ENCODE measurements at places on chromosomes 5 and 9. TPM values are rescaled to one million over a fixed set of nuclear protein-coding genes. Genes with fewer than 3 reads are reported as not detected.

The N4BP3 gene
- total RNA-seq, result 1.9 TPM

The ITK gene
- 87.7 TPM for total RNA-seq

The MAST4 gene
- total RNA-seq, result 17.0 TPM

The OGN gene
- 10.1 TPM for total RNA-seq

- no peak overlapping the region for H3K27ac ChIP-seq
- no peak for DNase-seq
- no peaks in the 10 kb centered on the region for H3K4me1 ChIP-seq
- H3K4me3 ChIP-seq, result no peak overlapping the region
- H3K36me3 ChIP-seq, result no peaks in the 10 kb centered on the region
These were observed 1388.3 kb upstream of the C9orf72 start for GRCh38 chr9:28961623-28962022.

- no peaks in the 10 kb centered on the region for H3K4me1 ChIP-seq
- DNase-seq, result no peak
- H3K36me3 ChIP-seq, result no peaks in the 10 kb centered on the region
- H3K27me3 ChIP-seq, result no peaks in the 10 kb centered on the region
- H3K27ac ChIP-seq, result no peak overlapping the region
- no peak overlapping the region for H3K4me3 ChIP-seq
These were observed 154.2 kb downstream of the CD180 start for GRCh38 chr5:67042176-67043003.

GRCh38 chr9:78614892-78615291 lies 318.0 kb downstream of the PSAT1 start:
- no peaks in the 10 kb centered on the region for H3K27me3 ChIP-seq
- DNase-seq, result no peak
- no peaks in the 10 kb centered on the region for H3K4me1 ChIP-seq
- no peak overlapping the region for H3K4me3 ChIP-seq

DNA sequence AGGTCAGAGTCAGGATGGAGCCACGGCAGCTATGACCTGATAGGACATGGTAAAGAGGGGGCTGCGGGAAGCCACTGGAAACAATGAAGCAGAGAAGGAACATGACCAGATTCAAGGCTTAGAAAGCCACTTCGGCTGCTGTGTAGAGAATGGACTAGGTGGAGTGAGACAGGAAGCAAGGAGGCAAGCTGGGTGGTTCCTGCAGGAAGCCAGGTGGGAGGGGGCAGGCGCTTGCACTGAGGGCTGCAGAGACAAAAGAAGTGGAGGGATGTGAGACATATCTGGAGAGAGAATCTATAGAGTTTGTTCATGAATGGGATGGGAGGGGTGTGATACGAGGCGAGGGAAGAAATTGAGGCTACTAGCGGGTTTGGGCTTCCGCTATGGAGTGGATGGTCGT lies 19.0 kb upstream of the N4BP3 start:
- peak overlapping the region; percentile 1 for H3K27ac ChIP-seq
- H3K27me3 ChIP-seq, result no peaks in the 10 kb centered on the region
- H3K4me1 ChIP-seq, result peaks cover 8% of the 10 kb centered on the region
- no peaks in the 10 kb centered on the region for H3K36me3 ChIP-seq
- H3K4me3 ChIP-seq, result no peak overlapping the region
- no peak for DNase-seq

GRCh38 chr9:75150512-75150911 lies 62.2 kb downstream of the OSTF1 start:
- peaks cover 4% of the 10 kb centered on the region for H3K36me3 ChIP-seq
- H3K27ac ChIP-seq, result peak overlapping the region; percentile 5
- peaks cover 14% of the 10 kb centered on the region for H3K4me1 ChIP-seq
- no peak overlapping the region for H3K4me3 ChIP-seq

DNA sequence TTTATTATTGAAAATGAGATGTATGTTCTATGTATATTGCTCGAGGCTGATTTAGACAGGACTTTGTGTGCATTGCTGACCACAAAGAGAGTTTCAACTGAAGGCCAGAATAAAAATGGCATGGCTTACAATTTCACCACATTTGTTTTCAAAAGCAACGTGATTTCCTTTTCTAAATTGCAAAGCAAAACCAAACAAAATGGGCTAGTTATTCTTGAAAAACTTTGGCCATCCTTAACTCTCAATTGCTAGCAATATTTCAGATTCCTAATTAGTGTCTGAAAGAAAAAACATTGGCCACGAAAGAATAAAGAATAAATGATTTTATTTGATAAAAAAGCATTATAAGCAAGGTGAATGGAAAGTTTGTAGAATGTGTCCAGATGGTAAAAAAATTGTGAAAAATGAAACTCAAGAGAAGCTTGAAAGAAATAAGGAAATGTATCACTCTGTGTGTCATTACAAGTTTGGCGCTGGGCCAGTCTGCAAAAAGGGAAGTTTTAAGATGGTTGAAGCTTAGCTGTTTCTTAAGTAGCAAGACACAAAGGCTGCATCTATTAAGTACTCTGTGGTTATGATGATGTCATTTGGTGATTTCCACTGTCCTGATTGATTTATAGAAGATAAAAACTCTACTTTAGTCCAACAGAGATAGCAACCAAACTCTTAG lies 89.2 kb upstream of the PRLR start:
- DNase-seq, result no peak
- no peaks in the 10 kb centered on the region for H3K36me3 ChIP-seq
- H3K4me3 ChIP-seq, result no peak overlapping the region
- no peaks in the 10 kb centered on the region for H3K4me1 ChIP-seq
- no peak overlapping the region for H3K27ac ChIP-seq

- no peak for DNase-seq
- H3K27ac ChIP-seq, result no peak overlapping the region
- H3K27me3 ChIP-seq, result no peaks in the 10 kb centered on the region
- no peaks in the 10 kb centered on the region for H3K4me1 ChIP-seq
These were observed 451.2 kb upstream of the TLE4 start for GRCh38 chr9:79120533-79120932.

- H3K27me3 ChIP-seq, result no peaks in the 10 kb centered on the region
- no peaks in the 10 kb centered on the region for H3K36me3 ChIP-seq
- H3K27ac ChIP-seq, result no peak overlapping the region
- H3K4me3 ChIP-seq, result no peak overlapping the region
These were observed 63.4 kb upstream of the ADAMTS2 start for GRCh38 chr5:179408611-179409010.

DNA sequence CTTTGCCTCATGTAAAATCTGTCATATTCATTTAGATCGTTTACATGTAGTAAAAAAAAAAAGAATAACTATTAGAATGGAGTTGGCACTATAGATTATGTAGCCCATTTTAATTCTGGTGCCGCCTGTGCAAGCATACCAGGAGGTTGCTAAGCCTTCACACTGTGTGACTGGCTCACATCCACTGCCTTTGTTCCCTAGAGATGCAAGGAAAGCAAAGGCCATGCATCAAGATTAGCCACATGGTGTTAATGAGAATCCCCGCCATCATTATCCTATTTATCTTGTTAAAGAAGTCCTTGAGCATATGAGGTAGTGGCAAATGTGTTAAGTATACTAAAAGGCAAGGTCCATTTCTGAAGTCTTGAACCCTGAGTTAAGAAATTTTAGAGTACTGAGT lies 279.6 kb downstream of the RFX3 start:
- no peaks in the 10 kb centered on the region for H3K4me1 ChIP-seq
- DNase-seq, result no peak
- no peak overlapping the region for H3K4me3 ChIP-seq

DNA sequence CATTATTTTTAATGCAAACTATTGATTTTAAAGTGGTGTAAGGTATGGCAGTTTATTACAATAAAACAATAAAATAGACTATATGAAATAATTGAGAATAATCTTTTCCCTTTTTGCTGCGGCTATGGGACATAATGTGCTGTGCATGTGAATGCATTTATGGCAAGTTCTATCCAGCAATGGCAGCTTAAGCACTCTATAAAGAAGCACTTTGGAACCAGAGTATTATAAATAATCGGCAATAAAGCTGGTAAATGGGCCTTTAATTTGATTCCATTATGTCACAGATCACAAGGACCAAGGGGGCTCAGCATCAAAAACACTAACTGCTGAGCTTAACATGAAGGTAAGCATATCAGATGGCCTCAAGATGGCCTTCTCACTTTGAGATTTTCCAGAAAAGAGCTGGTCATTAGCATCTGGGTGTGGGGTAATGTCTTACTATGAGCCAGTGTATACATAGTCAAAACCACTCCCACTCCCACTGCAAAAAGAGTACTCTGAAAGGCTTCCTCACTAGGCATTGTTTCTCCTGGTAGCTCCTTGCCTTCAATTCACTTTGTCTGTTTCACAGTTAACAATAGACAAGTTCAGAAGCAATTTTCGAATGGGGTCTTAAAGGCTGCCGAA lies 97.1 kb upstream of the ASTN2 start:
- H3K27ac ChIP-seq, result no peak overlapping the region
- DNase-seq, result no peak
- H3K36me3 ChIP-seq, result no peaks in the 10 kb centered on the region
- no peaks in the 10 kb centered on the region for H3K27me3 ChIP-seq
- no peak overlapping the region for H3K4me3 ChIP-seq

All from thymus (tissue), 14 donors.